ENCODE measurements at places on chromosomes 3 and 15.

DNA sequence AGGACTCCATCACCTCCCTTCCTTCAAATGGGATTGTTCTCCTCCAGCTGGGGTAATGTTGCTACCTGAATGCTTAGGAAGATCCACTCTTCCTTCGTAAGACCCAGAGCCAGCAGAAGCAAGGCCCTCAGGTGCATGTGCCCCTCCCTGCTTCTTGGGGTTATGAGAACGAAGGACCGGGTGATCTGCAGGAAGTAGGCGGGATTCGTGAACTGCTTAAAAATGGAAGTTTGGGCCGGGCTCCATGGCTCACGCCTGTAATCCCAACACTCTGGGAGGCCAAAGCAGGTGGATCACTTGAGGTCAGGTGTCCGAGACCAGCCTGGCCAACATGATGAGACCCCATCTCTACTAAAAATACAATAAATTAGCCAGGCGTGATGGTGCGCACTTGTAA, 8.0 kb downstream of the TLR9 start:
- no peaks in the 10 kb centered on the region for H3K27me3 ChIP-seq
- H3K4me3 ChIP-seq = no peak overlapping the region
- H3K27ac ChIP-seq = no peak overlapping the region
- peaks cover 22% of the 10 kb centered on the region for H3K4me1 ChIP-seq

GRCh38 chr3:8153800-8154199, 347.8 kb upstream of the LMCD1 start:
- H3K36me3 ChIP-seq = no peaks in the 10 kb centered on the region
- H3K27me3 ChIP-seq = no peaks in the 10 kb centered on the region
- DNase-seq = no peak
- H3K27ac ChIP-seq = no peak overlapping the region
- H3K4me3 ChIP-seq = no peak overlapping the region

DNA sequence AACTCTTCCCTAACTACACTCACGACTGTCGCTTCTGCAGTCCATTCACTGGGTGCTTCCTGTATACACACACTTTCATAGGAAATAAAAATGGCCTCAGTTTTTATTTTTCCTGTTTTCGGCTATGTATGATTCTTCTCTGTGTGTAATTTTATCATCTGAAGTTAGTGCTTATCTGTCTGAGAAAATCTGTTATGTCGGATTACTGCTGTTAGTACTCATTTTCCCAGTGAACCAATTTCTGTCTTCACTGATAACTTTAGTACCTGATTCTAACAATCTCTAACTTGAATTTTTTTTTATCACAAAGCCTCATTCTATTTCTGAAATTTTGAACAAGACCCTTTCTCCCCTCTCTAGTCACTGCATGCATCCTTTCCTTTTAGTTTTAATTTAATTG, 20.9 kb downstream of the RAB5A start:
- no peaks in the 10 kb centered on the region for H3K36me3 ChIP-seq
- no peak for DNase-seq
- H3K27me3 ChIP-seq = no peaks in the 10 kb centered on the region
- H3K4me1 ChIP-seq = peaks cover 4% of the 10 kb centered on the region
- H3K27ac ChIP-seq = no peak overlapping the region

DNA sequence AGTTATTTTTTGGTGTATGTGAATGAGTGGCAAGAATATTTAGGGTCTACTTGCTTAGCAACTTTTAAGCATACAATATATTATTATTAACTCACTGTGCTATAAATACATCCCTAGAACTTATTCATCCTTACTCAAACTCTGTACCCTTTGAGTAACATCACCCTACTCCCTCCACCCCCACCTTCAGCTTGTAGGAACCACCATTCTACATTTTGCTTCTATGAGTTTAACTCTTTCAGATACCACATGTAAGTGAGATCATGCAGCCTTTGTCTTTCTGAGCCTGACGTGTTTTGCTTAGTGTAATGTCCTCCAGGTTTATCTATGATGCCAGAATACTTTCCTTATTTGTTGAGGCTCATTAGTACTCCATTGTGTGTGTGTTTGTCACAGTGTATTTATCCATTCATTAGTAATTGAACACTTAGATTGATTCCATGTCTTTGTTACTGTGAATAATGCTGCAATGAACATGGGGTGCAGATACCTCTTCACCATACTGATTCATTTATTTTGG, 526.9 kb downstream of the PYDC2 start:
- no peak overlapping the region for H3K4me3 ChIP-seq
- peaks cover 4% of the 10 kb centered on the region for H3K4me1 ChIP-seq
- H3K27me3 ChIP-seq = no peaks in the 10 kb centered on the region
- DNase-seq = peak; percentile 62

DNA sequence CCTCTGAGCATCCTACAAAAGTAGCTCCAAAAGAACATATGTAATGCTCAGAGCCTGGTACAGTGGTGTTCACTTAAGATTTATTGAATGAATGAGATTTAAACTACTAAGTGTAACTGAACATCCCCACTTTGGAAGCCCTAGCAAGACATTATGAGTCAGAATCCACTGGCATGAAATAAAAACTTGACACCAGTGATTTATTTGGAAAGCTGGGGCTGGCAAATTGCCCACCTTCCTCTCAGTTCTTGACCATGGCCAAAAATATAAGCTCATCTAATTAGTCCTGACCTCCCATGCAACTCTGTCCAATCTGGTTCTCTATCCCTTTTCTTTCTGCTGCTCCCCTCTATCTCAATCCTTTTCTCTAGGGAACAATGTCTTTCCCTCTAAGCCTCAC, 418.0 kb downstream of the PLCL2 start:
- no peaks in the 10 kb centered on the region for H3K4me1 ChIP-seq
- H3K27ac ChIP-seq = no peak overlapping the region
- no peak overlapping the region for H3K4me3 ChIP-seq
- peak; percentile 62 for DNase-seq

- H3K36me3 ChIP-seq = peaks cover 4% of the 10 kb centered on the region
- DNase-seq = no peak
- no peak overlapping the region for H3K4me3 ChIP-seq
Observed at GRCh38 chr3:111197485-111197884, 125.9 kb downstream of the NECTIN3 start.

- H3K4me1 ChIP-seq = peaks cover 3% of the 10 kb centered on the region
- H3K36me3 ChIP-seq = no peaks in the 10 kb centered on the region
- no peak overlapping the region for H3K27ac ChIP-seq
- no peak for DNase-seq
- H3K27me3 ChIP-seq = no peaks in the 10 kb centered on the region
Observed at GRCh38 chr3:169348276-169348675, 315.2 kb downstream of the MECOM start.

GRCh38 chr3:56192001-56192400, 276.3 kb downstream of the ERC2 start:
- no peaks in the 10 kb centered on the region for H3K27me3 ChIP-seq
- no peak overlapping the region for H3K27ac ChIP-seq
- no peaks in the 10 kb centered on the region for H3K4me1 ChIP-seq
- no peak for DNase-seq
- no peaks in the 10 kb centered on the region for H3K36me3 ChIP-seq

DNA sequence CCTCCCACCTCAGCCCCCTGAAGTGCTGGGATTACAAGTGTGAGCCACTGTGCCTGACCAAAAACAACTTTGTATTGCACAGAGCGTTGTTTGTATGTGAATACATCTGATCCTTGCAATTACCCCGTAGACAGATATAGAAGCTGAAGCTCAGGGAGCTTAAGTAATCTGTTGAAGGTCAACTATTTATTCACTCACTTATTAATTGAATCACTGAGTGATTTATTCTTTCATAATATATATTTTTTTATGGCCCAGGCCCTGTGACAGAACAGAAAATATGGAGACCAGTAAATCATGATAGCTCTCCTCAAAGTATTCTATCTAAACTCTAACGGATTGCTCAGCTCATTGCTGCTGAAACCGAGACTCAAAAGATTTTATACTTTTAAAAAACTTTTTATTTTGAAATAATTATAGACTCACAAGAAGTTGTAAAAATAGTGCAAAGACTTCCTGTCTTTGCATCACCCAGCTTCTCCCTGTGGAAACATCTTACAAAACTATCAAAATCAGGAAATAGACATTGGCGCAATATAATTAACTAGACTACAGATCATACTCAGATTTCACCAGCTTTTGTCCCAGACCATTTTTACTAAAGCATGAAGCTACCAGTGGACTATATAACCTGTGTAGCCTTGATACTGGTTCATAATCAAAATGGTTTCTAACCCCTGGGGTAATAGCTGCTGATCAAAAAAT, 466.1 kb downstream of the PDCD6IP start:
- H3K27me3 ChIP-seq = no peaks in the 10 kb centered on the region
- H3K4me3 ChIP-seq = no peak overlapping the region
- no peak for DNase-seq
- H3K4me1 ChIP-seq = peaks cover 12% of the 10 kb centered on the region
- H3K27ac ChIP-seq = no peak overlapping the region

GRCh38 chr3:184629555-184630160, 68.1 kb downstream of the EPHB3 start:
- peaks cover 16% of the 10 kb centered on the region for H3K27me3 ChIP-seq
- no peaks in the 10 kb centered on the region for H3K36me3 ChIP-seq
- H3K27ac ChIP-seq = no peak overlapping the region
- no peak for DNase-seq
- no peaks in the 10 kb centered on the region for H3K4me1 ChIP-seq

GRCh38 chr3:131402391-131403039, 20.9 kb downstream of the NUDT16 start:
- peak; percentile 83 for DNase-seq
- H3K4me3 ChIP-seq = no peak overlapping the region
- no peaks in the 10 kb centered on the region for H3K27me3 ChIP-seq
- H3K27ac ChIP-seq = peak overlapping the region; percentile 53
- H3K4me1 ChIP-seq = peaks cover 14% of the 10 kb centered on the region
- H3K36me3 ChIP-seq = no peaks in the 10 kb centered on the region
